ENCODE measurements at places on chromosomes 3 and 15.
A peak's percentile ranks its signal among the peaks of the same experiment; 100 is the strongest.

DNA sequence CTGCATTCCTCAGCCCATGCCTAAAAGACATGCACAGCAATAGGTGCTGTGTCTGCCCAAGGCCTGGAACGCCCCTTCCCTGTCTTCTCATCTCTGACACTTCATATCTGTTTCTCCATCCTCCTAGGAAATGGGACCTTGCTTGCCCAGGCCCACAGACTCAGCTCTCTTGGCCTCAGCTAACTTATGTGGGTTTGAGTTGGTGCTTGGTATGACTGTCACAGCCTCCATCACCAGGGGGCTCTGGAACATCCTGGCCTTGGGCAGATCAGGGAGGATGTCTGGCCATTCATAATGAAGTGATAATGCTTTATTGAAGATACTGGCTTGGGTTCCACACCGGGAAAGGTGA lies 156.7 kb upstream of the SMAD3 start:
- no peak for DNase-seq

DNA sequence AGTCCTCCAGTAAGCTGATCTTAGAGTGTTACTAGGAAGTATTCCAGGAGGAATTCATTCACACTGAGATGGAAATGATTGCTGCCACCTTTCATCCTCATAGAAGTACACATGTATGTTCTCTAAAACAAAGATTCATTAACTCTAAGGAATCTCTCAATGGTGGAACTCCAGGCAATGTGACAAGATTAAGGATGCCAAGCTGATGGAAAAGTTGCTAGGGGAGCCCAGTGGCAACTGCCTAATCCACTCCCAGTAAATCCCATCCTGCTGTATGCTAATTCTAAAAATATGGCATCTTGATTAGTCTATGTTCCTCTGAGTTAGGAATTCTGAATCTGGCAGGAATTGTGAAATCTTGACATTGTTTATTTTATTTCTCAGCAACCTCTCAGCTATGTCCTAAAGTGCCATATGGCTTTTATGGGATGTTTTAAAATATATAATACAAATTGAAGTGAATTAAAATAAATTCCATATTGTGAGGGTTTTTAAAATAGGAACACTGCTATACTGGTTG lies 210.0 kb upstream of the TRIM42 start:
- DNase-seq: no peak

- DNase-seq: peak; percentile 7
These were observed 400.8 kb upstream of the PROK2 start for GRCh38 chr3:72185549-72186399.

GRCh38 chr15:101198800-101199199 lies 53.0 kb downstream of the CHSY1 start:
- no peak for DNase-seq

DNA sequence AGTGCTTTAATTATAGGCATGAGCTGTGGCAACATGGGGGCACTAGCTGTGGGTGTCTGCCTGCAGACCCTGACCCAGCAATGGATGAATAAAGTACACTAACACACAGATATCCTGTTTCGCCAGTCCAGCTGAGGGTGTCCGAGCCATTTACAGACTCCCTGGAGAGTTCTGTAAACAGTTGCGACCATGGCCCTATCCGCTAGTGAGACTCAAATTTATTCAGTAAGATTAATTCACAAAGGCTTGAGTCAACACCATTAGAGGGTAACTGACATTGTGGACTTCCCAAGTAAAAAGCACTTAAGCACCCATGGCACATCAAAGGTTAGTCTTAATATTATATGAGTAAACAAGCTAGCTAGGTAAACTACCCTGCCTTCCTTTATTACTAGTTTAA lies 161.6 kb downstream of the TBL1XR1 start:
- no peak for DNase-seq

DNA sequence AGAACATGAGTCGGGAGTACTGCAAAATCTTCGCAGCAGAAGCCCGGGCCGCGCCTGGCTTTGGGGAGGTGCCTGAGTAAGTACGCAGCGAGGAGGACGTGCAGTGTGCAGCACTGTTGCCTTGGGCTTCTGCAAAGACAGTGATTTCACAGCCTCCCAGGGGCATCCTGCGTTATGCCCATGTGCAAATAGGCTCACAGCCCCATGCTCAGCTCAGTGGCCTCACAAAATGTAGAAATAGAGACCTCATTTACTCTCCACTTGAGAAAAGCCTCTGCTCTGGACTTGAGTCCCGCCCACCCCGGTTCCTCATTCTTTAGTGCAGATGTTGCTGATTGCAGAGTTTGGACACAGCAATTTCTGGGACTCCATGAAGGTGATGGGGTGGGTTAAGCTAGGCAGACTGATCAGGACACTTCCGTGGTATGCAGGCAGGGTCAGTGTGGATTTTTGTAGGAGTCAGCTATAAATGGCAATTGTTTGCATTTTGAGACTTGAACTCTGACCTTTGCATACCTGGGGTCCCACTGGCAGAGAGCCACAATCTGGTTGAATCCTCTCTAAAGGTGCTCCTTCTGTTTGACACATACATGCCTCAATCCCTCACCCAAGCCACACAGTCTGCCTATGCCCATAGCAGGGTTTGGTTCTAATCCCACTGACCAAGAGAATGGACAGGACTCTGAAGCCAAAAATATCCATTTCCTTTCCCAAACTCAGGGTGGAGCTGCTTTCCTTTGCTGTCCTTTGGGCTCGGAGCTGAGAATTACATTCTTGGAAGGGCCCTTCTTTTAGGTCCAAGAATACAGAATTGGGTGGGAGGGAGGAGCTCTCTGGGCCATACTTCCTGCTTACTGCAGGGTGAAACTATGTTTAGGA lies 20.7 kb upstream of the SLC28A1 start:
- no peak for DNase-seq

- DNase-seq: no peak
These were observed 135.0 kb upstream of the WNT5A start for GRCh38 chr3:55622116-55622515.

DNA sequence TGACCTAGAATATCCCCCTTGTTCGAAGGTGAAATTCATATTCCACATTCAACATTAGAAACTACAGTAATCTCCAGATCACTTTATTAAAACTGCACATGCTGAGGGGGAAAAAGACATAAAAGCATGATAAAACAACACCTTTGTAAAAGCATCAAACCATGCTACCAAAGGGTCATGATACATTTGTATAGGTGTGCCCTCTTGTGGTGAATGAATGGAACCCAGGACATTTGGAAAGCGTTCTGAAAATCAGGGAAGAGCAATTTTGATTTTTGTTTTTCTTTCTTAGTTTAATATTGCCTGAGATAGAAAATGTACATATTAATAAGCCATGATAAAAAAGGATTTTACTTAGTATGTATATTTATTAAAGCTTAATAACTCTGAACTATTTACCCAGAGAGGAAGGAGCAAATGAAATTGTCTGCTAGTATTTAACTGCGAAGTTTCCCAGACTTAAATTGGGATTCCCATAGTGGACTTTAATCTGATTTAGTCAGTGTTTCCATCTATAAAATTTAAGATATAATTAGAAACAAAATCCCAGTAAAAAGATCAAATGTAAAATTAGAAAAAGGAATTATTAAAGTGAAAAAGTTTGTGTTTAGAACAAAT lies 105.8 kb upstream of the ARL6 start:
- no peak for DNase-seq

- DNase-seq: no peak
These were observed 895 bp downstream of the HYKK start for GRCh38 chr15:78508272-78508671.

DNA sequence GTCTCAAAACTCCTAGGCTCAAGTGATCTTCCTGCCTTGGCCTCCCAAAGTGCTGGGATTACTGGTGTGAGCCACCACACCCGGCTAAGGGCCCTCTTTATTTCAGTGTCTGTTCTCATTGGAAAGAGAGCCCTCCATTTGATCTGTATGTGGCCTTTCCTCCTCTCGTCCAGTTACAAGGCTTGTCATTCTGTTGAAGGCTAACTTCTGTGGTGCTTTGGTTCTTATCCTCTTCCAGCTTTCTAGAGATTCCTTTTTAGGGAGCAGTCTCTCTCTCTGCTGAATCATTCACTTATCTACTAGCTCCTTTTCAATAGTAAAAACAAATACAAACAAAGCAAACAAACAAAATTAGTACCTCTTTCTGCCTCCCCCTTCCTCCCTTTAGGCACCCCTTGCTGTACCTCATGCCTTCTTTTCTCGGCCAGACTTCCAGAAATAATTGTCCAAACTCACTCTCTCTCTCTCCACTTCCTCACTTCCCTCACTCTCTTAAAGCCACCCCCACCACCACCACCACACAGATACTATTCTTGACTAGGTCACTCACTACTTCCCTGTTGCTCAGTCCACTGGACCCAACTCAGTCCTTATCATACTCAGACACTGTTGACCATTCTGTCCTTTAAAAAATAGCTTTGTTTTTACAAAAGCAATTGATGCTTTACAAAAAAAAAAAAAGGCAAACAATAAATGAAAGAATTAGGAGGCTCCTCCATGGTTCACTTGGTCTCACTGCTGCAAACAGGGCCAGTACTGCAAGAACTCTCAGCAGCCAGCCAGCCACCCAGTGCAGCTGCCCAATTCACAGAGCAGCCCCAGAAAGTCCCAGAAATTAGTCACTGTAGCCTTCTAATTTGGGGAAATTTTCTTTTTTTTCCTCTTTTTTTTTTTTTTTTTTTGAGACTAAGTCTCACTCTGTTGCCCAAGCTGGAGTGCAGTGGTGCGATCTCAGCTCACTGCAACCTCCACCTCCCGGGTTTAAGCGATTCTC lies 31.7 kb upstream of the RAB11A start:
- no peak for DNase-seq

GRCh38 chr15:73818308-73818985 lies 54.9 kb upstream of the TBC1D21 start:
- no peak for DNase-seq

- DNase-seq: no peak
These were observed 2.2 kb downstream of the POLG start for GRCh38 chr15:89332446-89332845.

- no peak for DNase-seq
These were observed 47.8 kb downstream of the OIP5 start for GRCh38 chr15:41284427-41285177.

- no peak for DNase-seq
These were observed 36.0 kb downstream of the MNS1 start for GRCh38 chr15:56428821-56429458.

DNA sequence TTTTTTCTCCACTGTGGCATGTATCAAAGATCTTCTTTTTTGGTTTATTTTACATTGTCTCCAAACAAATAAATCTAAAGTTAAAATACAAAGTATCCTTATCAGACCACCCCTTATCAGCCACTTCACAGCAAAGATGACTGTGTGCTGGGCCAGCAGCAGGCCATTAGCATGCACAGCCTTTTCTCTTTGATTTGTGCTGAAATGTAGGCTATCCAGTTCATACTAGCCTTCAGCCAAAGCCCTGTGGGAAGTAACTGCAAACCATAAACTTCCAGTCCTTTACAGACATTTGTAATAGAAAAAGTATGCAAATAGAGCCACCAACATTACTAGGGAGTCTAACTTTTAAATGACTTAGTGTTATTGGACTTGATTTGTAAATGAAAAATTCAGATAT lies 816.3 kb downstream of the FHIT start:
- no peak for DNase-seq

DNA sequence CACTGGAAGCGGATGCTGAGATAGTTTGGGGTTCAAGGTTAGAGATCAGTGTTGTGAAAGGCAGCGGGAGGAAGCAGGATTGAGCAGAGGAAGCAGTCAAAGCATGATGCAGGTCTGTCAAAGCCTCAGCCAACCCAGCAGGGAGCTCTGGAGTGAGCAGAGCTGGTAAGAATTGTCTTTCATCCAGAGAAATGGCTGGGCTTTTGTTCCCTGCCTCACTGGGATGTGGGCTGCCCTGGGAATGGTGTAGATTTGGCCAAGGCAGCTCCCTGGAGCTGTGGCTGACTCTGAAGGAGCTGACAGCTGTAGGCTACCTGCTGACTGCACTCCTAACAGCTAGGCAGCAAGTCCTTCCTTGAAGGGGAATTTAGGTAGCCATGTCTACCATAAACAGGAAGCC lies 61.9 kb upstream of the STXBP5L start:
- DNase-seq: no peak

GRCh38 chr3:156201411-156202405 lies 81.3 kb downstream of the KCNAB1 start:
- no peak for DNase-seq

GRCh38 chr15:56341201-56341600 lies 24.0 kb upstream of the TEX9 start:
- no peak for DNase-seq

GRCh38 chr15:93317772-93318171 lies 228.8 kb upstream of the RGMA start:
- no peak for DNase-seq

DNA sequence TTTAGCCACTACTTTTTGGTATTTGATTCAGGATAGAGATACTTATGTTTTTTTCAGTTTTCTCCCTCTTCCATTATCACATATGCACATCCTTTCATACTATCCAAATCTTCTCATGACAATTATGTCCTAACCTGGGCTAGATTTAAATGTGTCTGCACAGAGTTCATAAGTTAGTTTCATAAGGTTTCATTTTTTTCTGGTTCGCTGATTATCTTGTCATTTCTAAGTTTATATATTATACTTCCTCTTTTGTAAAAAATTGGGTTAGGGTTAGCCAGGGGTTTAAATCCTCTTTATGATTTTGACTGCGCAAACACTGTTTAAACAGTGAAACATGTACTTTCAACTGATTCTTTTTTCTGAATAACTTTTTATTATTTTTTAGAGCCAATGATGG lies 148.6 kb downstream of the SST start:
- no peak for DNase-seq

GRCh38 chr15:71591057-71591456 lies 219.3 kb upstream of the NR2E3 start:
- no peak for DNase-seq

DNA sequence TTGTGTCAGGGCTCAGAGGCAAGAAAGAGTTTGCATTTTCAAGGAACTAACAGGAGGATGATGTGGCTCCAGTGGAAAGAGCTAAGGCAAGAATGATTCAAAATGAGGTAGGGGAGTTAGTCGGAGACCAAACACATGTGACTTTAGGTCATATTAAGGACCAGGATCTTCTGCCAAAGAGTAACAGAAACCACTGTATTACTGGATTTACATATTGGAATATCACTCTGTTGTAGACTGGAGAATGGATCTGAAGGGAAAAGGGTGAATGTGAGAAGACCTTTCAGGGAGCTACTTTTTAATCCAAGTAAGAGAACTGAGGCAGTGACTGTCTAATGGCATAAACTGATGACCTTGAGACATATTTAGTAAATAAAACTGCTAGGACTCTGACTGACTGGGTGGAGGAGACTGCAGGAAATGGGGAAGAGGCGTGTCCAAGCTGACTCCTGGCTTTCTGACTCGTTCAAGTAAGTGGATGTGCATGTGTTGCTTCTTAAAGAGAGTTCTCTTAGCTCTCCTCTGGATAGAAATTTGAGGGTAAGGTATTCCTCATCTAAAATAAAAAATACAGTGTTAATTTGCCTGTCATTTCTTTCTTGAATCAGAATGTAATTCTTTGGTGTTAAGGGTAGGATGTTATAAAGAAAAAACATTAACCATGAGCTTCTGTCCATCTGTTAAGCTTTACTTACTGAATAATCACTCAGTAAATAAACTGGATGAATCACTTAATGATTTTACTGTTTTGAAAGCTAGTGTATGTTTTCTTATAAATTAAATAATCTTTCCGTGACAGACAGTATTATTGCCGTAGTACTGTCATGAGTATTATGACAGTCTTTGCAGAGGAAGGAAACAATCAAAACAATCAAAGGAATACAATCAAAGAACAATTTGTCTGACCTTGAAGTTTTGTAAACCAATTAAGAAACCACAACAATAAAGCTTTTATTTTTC lies 58.3 kb upstream of the CFAP20DC start:
- DNase-seq: no peak

All from stimulated activated CD4-positive, alpha-beta T cell treated with anti-CD3 and anti-CD28 coated beads, Interleukin-12 subunit alpha, Interleukin-12 subunit beta, amount 100 ng/mL, for 4 hours (primary cell).